ENCODE measurements at places on chromosomes 13 and 19.

DNA sequence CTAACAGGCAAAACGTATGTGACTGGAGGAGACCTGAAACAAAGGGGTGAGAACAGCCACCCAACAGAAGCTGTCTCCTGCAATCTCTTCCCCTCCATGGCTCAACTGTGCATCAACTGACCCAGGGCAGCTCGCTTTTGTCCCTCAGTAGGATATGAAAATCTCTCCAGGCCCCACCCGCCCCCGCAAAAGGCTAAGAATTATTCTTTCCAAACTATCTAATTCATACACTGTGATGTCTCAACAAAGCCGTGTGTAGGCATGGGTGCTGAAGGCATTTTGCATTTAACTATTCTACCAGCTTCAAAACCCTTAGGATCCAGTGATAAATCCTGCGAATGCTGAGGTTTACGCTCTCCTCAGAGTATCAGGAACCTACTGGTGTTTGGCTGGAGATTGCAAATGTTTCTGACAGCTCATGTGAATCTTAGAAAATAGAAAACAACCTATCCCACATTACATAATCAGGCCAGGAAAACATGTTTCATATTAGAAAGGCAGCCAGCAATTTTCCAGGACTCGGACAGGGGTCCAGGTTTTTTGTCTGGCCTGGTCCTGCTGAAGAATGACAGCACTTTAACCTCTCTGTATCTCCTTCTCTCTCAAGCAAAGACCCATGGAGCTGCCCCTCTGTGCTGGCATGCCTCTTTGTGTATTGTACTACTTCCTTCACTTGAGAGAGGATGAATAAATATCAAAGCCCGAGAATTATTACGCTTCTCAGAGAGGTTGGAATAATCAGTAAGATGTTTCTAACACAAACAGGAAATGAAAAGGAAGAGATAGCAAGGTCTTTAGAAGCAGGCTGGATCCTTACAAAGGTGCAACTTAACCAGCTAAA lies 17.3 kb downstream of the DHRS12 start:
- no peak for DNase-seq

DNA sequence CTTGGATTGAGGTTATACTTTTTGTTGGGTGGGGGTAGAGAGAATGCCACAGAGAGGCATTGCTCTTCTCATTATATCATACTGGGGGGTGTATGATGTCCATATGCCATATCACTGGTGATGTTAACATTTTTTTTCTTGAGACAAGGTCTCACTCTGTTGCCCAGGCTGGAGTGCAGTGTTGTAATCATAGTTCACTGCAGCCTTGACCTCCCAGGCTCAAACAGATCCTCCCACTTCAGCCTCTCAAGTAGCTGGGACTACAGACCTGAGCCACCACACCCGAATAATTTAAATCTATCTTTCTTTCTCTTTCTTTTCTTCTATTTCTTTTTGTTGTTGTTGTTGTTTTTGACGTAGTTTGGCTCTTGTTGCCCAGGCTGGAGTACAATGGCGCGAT lies 4.9 kb upstream of the SNRNP70 start:
- DNase-seq: no peak

GRCh38 chr13:109494925-109495369 lies 291.4 kb downstream of the IRS2 start:
- no peak for DNase-seq

- no peak for DNase-seq
Measured at GRCh38 chr19:51342631-51343569, 961 bp upstream of the VSIG10L start.

- no peak for DNase-seq
Measured at GRCh38 chr13:30561511-30561910, 56.2 kb upstream of the USPL1 start.

DNA sequence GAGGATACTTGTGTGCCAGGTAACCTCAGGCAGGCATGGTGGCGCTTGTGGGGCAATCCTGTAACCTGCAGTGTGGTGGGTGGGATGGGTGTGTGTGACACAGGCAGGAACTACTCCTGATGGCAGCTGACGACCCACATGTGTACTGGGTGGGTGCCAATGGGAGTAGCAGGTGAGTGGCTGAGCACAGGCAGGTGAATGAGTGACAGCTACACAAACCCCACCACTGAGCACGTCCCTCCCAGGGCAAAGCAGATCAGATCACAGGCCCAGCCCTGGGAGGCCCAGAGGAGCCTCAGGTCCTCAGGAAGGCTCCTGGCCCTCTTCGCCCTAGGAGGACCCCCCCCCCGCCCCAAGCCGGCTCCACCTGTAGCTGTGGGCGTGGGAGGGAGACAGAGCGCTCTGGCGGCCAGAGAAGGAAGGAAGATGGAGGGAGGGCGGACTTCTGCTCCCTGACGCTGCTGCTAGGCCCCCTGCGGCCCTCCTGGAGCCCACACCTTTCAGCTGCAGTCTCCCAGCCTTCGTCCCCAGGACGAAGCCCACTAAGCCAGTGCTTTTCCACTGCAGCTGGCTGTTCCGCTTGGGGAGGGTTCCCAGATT lies 1.3 kb upstream of the ZNF181 start:
- DNase-seq: no peak

- peak; percentile 70 for DNase-seq
Measured at GRCh38 chr19:13195678-13196077, 45.5 kb downstream of the IER2 start.

DNA sequence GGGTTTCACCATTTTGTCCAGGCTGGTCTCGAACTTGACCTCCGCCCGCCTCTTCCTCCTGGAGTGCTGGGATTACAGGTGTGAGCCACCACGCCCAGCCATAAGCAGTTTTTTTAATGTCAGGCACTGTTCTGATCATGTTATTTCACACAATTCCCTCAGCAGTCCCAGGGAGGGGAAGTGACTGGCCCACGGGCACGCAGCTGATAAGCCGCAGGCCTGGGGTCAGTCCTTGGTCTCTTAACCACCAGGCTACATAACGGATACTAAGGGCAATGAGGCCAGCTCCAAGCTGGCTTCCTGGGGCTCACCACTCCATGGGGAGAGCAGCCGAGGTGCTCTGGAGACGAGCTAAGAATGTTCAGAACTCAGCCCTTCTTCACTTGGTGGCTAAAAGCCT lies 13.5 kb downstream of the BRSK1 start:
- DNase-seq: no peak

GRCh38 chr13:84455143-84455905 lies 573.0 kb upstream of the SLITRK1 start:
- no peak for DNase-seq
